Chondrocyte (in vitro differentiated cells): ENCODE measurements at places on chromosomes 6 and 20. TPM values are rescaled to one million over a fixed set of nuclear protein-coding genes. Genes with fewer than 3 reads are reported as not detected.

The RNF39 gene
- not detected in 3 replicates for total RNA-seq

The MCHR2 gene
- not detected in 3 replicates for total RNA-seq

The C20orf144 gene
- 0.10 to 0.17 TPM in 2 of 3 replicates, not detected in the other for total RNA-seq

The UNC5CL gene
- total RNA-seq = 0.25 to 0.36 TPM in 2 of 3 replicates, not detected in the other

- no peak for DNase-seq
These were observed 143.6 kb downstream of the ALDH8A1 start for GRCh38 chr6:134806180-134806798.

DNA sequence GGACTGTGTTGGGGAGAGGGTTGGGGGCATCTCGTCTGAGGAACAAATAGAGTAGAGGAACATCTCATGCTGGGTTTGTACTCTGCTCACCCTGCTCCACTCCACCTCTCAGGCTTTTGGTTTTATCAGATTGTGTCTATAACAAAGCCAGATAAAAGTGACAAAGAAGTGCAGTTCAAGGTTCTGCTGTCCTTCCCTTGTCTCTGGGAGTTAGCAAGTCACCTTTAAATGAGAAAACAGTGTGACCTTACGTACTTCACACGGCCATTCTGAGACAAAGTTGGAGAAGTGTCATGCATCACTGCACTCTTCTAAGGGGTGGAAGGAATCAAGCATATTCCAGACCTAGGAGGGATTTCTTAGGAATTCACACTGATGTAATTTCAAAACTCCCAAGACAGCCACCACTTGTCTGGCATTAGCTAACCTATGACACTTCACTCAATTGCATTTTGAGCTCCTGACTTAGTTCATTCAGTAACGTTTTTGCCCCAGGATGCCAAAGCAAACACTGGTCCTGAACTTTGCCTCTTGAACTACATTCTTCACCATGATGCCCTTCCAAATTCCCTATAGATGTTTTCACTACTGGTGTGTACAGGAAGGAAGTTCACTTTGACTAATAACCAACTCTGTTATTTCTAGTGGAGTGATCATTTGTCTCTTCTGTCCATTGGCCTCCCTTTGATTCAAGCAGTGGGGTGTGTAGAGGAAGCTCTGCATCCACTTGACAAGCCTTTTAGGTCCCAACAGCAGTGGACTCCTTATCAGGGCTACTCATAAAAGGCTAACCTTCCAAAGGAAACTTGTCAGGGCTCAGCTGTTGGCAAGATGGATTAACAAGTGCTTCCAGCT lies 647.6 kb upstream of the FLRT3 start:
- no peak for DNase-seq

DNA sequence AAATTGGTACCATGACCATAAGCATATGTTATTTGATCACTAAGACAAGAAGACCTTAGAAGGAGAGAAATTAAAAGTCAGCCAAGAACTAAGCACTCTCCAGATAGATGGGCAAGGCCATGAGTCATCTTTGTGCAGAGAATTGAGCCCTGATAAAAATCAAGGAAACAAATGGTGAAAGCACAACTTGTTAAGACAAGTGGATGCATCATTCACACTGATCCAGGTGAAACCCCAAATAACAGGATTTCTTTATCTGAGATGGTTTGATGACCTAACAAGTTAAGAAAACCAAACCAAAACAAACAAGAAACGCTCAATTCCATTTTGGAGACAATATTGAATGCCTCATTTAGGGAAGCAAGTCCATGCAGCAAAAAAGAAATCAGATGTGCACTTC lies 121.6 kb downstream of the ADAT2 start:
- DNase-seq = no peak

DNA sequence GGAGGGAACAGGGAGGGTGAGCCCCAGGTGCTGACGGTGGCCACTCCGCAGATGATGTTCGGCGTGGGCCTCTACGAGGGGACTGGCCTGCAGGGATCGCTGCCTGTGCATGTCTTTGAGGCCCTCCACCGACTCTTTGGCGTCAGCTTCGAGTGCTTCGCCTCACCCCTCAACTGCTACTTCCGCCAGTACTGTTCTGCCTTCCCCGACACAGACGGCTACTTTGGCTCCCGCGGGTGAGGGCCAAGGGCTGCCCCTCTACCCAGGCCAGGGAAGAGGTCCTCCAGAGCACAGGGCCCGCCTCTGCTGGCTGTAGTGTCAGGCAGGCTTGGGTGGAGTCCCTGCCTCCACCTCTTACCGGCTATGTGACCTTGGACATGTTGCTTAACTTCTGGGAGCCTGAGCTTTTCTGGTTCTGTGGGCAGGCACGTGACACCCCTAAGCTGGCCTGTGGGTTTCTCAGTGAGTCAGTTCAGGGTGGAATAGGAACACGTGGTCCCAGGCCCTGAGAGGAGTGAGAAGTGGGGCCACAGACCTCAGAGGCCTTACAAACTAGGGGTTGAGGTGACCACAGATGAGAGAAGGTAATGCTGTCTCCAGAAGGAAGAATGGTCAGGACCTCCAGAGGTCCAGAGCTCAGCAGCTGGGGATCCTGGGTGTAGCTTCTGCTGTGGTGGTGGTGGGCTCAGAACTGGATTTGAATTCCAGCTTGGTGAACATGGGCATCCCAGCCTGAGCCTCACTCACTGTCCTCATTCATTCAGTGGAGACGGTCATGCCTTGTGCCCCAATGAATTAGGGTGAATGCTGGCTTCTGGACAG lies 11.9 kb downstream of the PCIF1 start:
- DNase-seq = no peak

GRCh38 chr6:49551866-49552129 lies 1.3 kb downstream of the C6orf141 start:
- no peak for DNase-seq

DNA sequence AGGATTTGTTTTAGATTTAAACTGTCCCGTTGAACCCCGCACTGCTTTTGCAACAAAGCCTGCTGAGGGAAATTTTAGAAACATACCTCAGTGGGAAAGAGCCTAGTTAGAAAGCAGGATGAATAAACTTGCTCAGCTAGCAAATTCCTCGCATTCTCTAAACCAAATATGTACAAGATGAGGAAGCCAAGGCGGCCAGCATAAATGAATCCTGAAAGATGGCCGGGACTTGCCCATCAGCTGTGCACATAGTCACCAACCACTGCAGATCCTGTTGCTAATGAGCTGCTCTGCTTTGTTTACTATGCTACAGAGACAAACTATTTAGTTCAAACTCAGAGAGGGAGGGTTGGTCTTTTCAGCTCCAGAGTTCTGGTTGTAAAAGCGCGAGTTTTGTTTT lies 49.0 kb downstream of the TMEM170B start:
- no peak for DNase-seq

GRCh38 chr20:49893242-49894072 lies 21.9 kb downstream of the SPATA2 start:
- DNase-seq = peak; percentile 41

DNA sequence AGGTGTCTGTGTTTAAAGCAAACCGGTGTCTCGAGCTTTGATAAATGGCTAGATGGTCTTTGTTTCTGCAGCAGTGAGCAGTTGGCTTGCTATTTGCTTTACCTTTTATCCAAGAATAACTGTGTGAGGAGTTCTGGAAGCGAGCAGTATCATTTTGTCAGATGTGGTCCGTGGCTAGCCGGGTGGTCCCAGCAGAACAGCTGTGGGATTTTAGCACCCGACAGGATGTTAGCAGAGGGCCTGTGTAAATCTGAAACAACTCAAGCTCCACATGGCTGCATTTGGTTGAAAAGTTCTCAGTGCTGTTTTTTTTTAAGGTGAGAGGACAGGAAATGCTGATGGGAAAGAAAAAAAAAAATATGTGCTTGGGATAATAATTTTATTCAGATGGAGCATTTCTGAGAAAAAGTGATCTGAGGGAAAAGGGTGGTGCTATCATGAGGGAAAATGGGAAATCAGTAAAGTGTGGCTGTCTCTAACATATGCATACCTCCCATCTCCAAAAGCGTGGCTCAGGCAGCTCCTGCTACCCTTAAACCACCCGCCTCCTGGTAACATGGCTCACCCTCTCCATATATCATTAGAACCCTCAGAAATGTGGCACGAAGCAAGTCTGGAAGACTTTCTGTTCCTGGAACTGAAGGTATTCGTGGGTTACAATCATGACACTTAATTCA lies 215.4 kb downstream of the TSHZ2 start:
- no peak for DNase-seq

- DNase-seq = no peak
These were observed 12.5 kb downstream of the ETV7 start for GRCh38 chr6:36374972-36375371.

DNA sequence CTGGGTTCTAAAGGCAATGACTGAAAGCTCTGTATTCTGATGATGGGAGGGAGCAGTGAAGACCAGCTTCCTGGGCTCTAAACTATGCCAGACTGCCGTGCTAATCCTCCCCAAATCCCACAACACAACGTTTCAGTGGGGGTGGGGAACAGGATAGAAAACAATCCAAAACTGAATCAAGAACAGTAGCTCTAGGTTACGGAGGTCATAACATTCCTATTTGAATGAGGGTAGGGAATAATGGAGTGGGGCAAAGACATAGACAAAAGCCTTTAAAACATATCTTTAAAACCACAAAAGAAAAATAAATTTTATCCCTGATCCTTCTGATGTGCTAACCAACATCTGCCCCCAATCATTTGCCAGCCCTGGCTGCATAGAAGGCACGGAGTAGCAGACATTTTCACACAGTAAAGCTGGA lies 7.8 kb downstream of the USP49 start:
- no peak for DNase-seq
